ENCODE measurements at places on chromosomes 2 and 18.

DNA sequence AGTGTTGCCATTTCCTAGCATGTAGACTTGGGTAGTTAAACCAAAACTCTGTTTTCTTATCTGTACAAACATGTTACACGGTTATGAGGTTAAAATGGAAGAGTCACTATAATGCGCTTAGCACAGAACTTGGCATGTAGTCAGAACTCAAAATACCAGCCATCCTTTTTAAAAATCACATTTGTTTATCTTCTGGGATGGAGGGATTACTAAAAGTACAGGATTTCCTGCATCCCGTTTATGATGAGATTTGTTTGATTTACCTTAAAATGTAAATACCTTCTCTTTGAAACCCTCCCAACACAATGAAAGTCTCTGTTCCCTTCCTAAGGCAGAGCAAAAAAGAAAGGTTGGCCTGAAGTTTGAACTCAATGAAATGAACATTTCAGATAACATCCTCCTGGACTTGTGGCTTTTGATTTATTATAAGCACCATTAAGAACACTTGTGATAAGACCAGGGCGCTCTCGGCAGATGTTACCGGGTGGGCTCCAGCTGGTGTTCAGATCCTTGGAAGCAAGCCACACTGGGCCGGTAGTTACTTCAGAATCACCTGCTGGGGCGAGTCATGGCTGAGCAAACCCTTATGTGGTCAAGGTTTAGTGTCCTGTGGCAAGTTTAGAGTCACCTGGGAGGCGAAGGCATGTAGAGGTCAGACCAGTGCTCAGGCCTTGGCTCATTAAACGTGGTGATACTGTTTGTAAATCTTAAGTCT is 105.7 kb downstream of the MGAT5 start:
- no peak for DNase-seq

DNA sequence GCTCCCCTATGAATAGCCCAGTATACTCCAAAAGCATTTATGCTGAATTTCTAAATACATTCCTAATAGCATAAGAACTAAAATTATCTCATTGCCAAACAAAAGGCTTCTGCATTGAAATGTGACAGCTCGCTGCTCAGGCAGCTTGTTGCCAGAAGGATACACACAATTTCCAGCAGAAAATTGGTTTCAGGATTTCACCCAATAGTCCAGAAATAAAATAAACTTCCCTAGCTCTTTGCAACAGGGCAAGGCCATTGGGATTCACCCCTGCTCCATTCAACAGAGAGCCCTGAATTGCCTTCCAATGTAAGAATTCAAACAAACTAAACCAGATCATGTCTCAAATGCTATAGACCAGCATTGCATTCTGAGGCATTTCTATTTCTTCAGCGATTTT is 70.7 kb downstream of the RBM43 start:
- no peak for DNase-seq

DNA sequence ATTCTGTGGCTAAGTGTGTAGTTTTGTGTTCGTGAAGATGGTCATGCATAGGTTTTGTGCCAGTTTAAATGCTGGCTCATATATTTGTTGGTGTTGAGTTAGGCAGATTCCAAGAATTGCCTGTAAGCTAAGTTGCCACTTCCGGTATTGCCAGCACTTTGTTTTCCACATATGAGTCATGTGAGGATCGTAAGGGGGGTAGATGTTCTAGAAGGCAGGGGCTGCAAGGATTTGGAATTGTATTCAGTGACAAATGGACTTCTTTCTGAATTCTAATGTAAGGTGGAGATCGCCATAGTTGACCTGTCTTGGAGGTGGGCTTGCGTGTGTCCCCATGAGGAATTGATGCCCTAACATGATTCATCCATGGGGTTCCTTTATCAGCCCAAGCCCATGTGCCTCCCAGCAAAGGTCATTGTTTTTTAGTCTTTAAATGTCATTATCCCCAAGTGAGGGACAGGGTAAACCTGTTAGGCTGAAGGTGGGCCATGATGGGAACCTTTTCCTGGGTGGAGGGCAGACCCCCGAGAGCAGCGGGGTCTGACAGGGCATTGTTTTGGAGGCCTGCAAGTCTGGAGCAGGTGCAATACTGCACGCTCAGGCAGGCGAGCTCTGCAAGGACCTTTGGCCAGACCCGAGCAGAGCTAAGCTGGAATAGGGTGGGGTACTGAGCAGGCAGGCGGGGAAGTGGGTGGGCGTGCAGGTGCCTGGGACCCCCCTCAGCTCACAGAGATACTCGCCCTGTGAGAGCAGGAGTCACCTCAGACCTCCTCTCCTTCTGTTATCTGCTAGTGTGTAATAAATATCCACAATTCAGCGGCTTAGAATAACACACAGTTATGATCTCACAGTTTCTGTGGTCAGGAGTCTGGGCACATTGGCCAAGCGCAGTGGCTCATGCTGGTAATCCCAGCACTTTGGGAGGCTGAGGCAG is 77.4 kb downstream of the LRRFIP1 start:
- DNase-seq = no peak

- no peak for DNase-seq
Measured at GRCh38 chr2:104909317-104909716, 55.4 kb downstream of the POU3F3 start.

GRCh38 chr2:31286230-31286629 is 52.3 kb downstream of the EHD3 start:
- no peak for DNase-seq

DNA sequence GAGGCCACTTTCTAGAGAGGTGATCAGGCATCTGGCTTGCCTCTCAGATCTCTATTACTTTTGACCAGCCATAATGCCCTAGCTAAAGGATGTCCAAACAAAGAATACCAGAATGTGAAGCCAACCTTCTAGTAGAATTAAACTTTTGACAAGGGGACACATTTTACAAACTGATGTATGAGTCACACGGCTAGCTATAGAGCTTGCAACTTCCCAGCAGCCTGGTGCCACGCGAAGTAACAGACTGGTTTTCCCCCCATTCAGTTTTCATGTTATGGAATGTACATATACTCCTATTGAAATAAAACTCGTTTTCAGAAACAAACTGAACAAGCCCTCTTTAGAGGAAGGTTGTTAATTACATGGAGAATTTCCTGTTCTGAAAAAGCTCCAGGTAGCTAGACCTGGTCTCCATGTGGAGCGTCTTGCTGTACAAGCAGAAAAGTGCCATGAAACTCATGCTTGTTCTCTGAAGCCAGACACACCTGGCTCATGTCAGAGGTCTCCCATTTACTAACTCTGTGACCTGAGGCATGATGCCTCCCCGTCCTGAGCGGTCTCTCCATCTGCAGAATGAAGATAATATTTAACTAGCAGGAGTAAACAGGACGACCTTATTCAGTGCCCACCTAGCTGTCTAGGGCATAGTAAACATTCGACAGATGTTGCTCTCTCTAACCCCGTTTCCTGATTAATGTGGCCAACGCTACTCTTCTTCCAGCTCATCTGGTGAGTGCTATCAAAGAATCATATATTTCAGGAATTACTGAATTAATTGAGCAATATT is 81.5 kb upstream of the MAP3K20 start:
- DNase-seq = no peak

DNA sequence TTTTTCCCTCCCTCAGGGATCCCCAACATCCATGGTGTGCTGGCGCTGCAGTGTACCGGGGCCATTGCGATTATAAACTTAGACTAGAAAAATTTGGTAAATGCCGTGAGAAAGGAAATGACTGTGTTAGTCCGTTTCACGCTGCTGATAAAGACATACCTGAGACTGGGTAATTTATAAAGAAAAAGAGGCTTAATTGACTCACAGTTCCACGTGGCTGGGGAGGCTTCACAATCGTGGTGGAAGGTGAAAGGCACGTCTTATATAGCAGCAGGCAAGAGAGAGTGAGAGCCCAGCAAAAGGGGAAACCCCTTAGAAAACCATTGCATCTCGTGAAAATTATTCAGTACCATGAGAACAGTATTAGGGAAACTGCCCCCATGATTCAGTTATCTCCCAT is 44.3 kb downstream of the NTSR2 start:
- no peak for DNase-seq

GRCh38 chr18:23844991-23845680 is 155.9 kb downstream of the LAMA3 start:
- DNase-seq = no peak

DNA sequence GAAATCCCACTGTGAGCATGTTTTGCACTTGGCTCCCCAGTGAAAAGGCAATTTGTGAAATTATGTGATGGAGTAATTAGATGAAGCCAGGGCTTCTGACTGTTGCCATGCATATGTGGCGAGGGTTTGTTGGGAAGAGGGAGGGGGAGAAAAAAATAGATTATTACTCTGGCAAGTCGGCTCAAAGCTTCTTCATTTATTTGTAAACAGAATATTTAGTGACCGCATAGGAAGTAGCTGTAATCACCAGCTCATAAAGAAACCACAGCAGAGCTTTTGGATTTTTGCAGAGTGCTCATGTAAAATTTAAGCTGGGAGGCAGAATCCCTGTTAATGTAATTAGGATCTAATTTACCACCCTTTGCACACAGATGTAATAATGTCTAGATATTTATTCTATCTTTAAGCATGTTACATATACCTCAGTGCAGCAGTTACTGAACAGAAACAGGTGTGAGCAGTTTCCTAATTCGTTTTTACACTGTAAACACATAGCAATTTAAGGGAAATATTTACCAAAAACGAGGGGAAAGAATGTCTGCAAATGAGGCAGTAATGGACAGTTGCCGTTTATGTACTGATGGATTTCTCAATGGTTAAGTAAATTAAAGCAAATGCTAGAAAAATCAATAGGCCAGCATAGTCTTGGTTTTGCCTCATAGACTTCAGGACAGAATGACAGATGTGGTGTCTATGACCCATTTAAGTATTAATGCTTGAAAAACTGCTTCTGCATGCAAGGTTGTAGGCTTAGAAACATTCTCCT is 87.9 kb downstream of the MEIS1 start:
- DNase-seq = no peak

DNA sequence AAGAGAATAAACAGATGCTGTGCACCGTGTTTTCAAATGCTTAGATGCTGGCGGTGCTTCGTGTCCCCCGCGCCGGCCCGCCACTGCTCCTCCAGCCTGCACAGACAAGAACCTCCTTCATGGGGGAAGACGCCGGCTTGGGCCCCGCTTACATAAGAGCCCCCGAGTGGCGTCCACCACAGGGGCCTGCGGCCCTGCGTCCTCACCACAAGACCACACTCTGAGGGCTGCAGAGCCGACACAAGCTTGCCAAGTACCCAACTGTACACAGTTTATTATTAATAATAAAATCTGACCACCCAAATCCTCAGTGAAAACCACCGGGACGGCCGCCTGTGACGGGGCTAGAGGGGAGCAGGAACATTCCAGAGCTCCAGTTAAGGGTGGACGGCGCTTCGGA is 232.2 kb downstream of the HDAC4 start:
- no peak for DNase-seq

GRCh38 chr2:181850936-181851560 is 40.5 kb upstream of the ITPRID2 start:
- no peak for DNase-seq

All from CD4-positive, alpha-beta T cell treated with Interleukin-12 subunit alpha and Interleukin-12 subunit beta, for 1 hour (primary cell).